ENCODE measurements at places on chromosomes 1 and 21.

GRCh38 chr21:39385299-39386145 is 36.6 kb upstream of the HMGN1 start:
- DNase-seq = no peak

DNA sequence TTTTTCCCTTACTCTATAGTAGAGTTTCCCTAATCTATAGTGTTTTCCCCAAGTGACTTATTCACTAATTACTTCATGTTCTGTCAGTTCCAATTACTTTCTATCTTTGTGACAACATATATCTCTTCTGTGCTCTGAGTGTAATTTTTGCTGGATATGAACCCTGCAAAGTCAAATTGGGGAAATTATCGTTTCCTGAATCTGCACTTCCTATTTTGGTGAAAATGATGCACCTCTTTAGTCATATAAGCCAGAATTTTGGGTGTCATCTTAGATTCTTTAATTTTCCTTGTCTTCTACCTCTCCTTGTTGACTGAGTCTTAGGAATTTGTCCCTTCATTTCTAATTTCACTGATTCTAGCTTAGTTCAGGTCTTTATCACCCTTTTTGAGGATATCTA is 33.4 kb upstream of the PRKACB start:
- DNase-seq = no peak

DNA sequence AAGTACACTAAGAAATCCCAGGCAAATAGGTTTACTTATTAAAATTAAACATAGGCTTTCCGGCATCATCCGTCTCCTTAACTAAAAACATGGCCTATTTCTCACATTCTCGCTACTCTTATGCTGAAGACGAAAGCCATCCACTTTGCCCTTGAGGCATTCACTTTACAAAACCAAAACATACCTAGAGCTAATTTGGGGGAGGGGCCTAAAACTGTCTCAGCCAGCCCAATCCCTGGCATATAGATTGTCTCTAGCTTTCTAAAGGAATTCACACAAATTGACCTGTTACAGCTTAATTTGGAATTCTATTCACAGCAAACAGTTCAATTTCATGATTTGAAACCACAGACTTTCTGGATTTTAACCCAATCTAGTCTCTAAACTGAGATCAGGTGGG is 34.8 kb downstream of the SLC35D1 start:
- DNase-seq = no peak

DNA sequence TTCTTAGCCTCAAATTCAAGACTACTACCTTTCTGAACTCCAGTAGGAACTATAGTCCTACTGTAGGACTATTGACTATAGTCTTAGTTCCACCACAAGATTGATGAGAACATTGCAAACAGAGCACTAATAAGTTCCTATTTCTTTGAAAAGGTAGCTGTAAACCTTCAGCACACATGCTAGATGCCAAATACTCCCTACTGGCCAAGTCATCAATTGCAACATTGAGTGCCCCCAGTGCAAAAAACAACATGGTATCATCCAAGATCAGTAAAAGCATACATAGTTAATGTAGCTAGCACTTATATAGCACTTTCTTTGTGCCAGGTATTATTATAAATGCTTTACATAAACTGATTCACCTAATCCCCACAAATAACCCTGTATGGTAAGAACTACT is 99.8 kb downstream of the MRPL39 start:
- DNase-seq = no peak

- DNase-seq = no peak
These were observed 18.5 kb downstream of the CHIT1 start for GRCh38 chr1:203210988-203211387.

- no peak for DNase-seq
These were observed 30.2 kb upstream of the CA6 start for GRCh38 chr1:8915446-8915845.

DNA sequence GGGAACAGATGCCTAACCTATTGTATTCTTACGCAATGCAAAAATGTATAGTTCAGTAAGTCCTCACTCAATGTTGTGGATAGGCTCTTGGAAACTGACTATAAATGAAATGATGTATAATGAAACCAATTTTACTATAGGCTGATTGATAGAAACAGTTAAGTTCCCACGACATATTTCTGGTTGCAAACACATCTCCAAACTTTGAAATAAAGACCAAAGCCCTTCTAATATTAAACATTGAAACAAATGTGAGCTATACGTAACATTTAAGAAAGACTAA is 29.1 kb downstream of the MAP3K21 start:
- no peak for DNase-seq

GRCh38 chr1:112614460-112615065 is 4.4 kb downstream of the ST7L start:
- no peak for DNase-seq
